ENCODE measurements at places on chromosomes 3 and 15.

DNA sequence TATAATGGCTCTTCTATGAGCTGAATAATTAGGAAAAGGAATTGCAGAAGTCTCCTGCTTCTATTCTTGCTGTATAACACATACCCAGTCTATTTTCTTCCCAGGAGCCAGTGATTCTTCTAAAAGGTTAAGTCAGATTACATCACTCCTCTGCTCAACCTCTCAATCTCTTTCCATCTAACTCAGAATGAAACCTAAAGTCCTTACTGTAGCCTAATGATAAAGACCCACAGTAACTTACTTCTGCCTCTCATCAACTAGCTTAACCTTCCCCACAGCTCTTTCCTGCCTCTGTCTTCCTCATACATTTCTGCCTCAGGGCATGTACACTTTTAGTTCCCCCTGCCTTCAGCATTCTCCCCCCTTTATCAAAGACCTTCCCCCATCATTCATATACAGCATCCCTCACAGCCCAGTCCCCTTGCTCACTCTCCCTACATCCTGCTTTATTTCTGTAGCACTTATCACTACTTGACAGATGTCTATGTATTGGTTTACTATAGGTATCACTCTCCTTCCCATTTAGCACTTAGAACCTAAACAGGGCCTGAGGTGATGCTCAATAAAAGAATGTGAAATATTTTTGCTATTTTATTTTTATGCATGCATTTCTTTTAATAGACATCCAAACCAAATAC is 28.5 kb upstream of the CMTM6 start:
- no peak for ATAC-seq

DNA sequence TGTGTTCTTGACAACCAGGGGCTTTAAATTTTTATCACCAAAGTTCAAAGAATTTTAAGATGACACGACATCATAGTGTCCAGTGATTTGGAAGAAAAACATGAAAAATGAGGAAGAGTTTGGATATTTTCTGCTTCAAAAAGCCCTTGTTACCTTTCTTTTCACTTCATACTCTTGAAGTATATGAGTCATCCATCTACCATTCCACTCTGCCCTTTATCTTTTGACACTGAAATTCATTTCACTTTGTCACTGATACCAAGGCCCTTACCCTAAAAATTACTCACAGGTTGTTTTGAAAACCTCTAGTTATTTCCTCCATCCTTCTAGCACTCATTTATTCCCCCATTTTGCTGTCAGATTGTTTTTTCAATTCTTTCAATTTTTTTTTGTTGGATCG is 42.7 kb downstream of the OR5H15 start:
- no peak for ATAC-seq

- ATAC-seq, result peak; percentile 6
Observed at GRCh38 chr15:38647683-38648082, 83.1 kb upstream of the RASGRP1 start.

GRCh38 chr3:31724651-31725050 is 191.9 kb downstream of the STT3B start:
- ATAC-seq, result no peak

GRCh38 chr3:179432021-179432420 is 19.2 kb downstream of the GNB4 start:
- no peak for ATAC-seq

GRCh38 chr3:177135841-177136492 is 61.3 kb downstream of the TBL1XR1 start:
- no peak for ATAC-seq

GRCh38 chr3:167872032-167872431 is 136.5 kb downstream of the SERPINI1 start:
- ATAC-seq, result no peak

DNA sequence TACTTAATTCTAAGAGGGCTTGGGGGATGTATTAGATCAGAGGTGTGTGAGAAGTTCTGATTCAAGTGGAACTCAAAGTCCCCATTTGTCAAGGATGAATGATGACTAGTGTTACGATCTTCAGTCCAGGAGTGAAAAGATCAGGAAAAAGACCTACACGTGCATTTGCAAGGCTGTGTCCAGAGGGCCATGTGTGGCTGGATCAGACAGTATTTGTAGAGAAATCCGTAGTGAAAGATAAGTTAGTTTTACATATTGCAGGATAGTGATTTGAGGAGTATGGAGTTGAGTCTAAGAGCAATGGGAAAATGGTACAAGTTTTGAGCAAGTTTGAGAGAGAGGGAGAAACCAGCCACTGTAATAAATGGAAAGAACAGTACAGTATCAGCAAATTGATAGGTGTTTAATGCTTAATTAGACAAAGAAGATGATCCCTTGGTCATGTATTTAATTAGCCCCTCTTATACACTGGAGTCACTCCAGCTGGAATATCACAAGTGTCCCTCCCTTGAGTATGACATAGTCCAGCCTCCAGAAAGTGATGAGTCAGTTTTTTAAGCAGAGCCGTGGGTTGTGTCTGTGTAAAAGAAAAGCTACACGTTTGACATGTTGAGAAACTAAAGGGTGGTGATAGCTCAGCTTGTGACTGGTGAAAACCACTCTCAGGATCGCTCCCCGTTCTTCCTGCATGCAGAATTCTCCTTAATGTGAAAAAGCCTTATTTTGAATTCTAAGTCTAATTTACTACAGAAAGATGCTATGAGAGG is 348.8 kb downstream of the ROBO1 start:
- peak; percentile 75 for ATAC-seq

DNA sequence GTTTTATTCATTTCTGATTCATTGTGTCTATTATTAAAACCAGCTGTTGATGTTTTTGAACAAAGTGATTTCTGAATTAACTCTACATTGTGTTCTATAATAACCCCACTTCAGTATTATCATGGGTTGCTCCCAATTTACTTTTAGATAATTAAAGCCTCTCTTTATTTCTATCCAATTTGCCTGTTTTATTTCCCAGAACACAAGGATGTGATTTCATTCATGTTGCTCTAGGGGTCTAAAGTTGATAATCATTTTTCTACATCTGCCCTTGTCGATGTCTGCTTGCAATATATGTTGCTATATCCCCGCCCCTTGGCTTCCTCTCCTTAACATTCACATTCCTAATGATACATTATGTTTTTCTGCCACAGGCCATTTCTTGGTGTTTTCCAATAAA is 747.3 kb downstream of the CADM2 start:
- ATAC-seq, result no peak

DNA sequence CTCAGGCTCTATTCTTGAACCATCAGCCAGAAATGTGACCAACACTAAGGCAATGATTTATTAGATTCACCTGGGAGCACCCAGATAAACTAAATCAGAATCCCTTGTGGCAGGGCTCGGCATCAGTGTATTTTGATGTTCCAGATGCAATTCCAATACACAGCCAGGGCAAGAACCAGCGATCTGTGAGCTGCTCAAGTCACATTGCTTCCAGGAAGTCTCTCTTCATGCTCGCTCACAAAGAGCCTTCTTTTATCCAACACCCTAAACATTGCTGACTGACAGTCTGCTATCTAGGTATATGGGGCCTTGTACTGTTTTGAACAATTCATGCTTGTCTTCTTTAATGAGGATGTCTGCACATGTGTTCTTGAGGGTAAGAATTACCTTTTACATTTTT is 40.9 kb upstream of the GOLGA8J start:
- ATAC-seq, result no peak

DNA sequence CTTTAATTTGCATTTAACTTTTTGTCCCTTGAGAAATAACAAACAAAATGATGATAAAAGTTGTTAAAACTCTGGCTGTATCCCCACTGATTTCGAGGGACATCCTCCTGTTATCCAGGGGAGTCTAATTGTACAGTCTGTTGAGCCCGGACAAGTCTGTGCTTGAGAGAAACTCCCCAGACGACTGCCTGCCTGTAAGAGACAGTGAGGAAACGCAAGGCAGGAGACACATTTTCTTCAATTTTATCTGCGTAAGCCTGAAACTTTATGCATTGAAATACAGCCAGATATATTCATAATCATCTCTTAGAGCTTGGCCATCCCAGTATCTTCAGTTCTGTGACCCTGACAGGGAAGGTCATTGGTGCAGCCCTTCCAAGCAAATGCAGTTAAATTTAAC is 97.7 kb downstream of the ROBO2 start:
- ATAC-seq, result no peak

- no peak for ATAC-seq
Observed at GRCh38 chr3:139006051-139006716, at the start of gene PRR23A. TSS of gene PRR23A (minus strand) at chr3:139006268. CDS start at chr3:139006268, 0 bp downstream.

GRCh38 chr3:69130689-69131088 is 8.3 kb upstream of the LMOD3 start:
- ATAC-seq, result no peak

GRCh38 chr3:37456270-37456708 is 281.9 kb upstream of the LRRFIP2 start:
- ATAC-seq, result no peak

- ATAC-seq, result peak; percentile 72
Observed at GRCh38 chr15:69045802-69046201, 31.3 kb downstream of the NOX5 start.

DNA sequence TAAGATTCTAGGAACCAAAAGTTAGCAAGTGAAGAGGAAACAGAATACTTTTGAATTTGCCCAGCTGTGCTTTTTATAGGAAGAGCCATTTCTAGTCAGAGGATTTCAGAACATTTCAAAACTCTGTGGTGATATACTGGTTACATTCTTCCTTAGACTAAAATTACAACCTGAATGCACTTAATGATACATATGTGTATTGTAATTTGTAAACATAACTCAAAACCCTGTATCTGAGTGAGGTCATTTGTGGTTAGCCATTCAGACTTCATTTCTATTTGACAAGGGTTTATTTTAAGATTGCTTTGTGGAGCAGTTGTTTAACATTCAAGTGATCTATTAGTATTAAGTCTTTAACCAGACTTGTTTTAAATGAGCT is 59.4 kb upstream of the TRIM71 start:
- ATAC-seq, result no peak

DNA sequence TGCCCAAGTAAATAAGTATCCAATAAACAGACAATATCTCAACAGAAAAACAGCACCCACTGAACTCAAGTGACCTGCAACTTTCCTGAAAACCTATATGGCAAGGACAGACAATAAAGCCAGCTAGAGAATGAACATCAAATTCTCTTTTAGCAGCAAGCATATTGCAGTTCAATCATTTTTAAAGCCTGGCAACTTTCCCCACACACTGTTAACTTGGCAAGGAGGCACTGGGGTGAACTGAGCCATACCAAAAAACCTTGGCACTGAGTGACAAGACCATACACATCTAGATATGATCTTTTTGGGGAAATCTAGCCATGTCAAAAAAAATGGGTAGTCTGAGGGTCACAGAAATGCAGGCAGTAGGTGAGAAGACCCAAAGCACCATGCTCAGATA is 174.6 kb downstream of the STT3B start:
- ATAC-seq, result no peak

- ATAC-seq, result no peak
Observed at GRCh38 chr3:72724070-72724469, 124.2 kb downstream of the SHQ1 start.

DNA sequence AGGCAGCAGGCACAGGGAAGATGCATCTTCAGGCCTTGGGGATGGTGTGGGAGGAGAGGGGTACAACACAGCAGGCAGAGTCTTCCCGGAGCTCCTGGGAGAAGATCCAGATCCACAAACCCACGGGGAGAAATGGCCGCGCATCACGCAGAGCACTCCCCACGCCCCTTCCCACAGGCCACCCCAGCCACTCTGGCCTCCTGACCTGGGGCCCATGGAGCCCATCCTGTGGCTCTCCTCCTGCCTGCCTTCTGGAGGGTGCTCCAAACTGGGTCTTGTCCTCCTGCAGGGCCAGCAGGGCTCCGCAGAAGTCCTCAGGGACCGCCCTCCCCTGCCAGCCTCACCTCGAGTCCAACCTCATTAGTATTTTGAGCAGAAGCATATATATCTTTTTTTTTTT is 17.9 kb downstream of the CORO2B start:
- ATAC-seq, result no peak

- no peak for ATAC-seq
Observed at GRCh38 chr15:94844538-94845389, 613.4 kb downstream of the MCTP2 start.

GRCh38 chr3:169694117-169694516 is 30.6 kb upstream of the MECOM start:
- no peak for ATAC-seq

DNA sequence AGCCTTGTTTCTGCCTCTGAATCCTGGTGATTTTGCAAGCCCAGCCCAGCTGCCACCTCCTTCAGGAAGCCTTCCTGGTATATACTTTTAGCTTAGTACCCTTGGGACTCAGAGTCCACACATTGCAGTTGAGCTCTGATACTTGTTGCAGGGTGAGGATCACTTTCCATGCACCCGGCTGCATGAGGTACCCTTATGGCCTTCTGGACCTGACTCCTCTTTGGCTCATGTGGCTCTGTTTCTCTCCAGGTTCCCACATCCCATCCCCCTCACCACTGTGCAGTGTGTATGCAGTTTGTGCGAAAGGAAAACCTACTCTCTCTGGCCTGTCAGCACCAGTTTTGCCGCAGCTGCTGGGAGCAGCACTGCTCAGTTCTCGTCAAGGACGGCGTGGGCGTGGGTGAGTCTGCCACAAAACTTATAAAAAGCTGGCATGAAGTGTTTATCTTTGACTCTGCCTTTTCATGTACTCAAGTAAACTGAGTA is 23.1 kb upstream of the P4HTM start:
- ATAC-seq, result no peak

DNA sequence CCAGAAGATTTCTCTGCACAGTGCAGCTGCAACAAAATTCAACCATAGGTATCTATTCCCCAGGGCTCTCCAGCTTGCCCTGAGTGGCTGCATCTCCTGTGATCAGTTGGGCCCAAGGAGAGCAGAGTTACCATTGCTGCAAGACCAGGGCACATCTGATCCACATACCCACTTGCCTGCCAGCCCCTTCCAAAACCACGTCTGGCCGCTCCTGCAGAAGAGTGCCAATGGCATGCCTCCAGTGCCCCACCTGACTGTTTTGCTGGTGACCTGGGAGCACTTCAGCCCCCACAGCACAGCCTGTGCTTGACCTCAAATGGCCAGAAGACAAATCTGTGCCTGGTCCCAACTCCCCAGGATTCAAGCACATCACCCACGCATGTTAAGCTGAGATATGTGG is 526.1 kb upstream of the GBE1 start:
- no peak for ATAC-seq

DNA sequence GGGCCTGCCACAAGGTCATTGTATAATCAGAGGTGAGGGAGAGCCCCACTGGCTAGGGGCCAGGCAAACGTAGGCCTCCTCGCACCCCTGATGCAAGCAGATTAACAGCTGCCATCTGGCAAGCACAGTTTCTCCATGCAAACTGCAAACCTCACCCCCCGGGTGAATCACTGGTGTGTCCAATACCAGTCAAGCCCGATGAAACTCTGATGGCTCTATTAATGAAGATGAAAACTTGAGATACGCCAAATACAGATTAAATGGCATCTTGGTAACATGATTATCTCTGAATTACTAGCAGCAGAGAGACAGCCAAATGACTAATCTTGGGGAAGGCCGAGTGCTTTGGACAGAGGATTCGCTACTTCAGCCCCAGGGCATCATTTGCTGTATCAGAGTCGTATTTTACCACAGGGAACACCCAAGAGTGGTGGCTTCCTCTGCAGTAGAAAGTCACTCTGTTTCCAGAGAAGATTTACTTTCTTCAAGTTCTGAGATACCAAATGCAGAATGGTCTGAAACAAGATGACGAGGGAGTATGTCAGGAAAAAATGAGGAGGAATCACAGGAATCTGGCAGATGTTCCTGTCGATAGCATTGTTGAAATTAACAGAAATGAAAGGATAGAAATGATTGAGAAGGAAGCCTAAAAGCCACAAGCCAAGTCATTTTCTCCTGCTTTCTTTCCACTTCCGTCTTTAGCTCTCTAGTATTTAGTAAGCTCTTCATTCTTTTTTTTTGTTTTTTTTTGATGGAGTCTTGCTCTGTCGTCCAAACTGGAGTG is 96.2 kb upstream of the NR2F2 start:
- ATAC-seq, result no peak

Measured in motor neuron (in vitro differentiated cells).